ENCODE measurements at places on chromosomes 4 and X.

GRCh38 chr4:143335979-143336780, 496 bp upstream of the GAB1 start:
- H3K36me3 ChIP-seq: no peaks in the 10 kb centered on the region
- H3K27me3 ChIP-seq: no peaks in the 10 kb centered on the region
- H3K27ac ChIP-seq: peak overlapping the region; percentile 88
- H3K4me3 ChIP-seq: peak overlapping the region; percentile 79
- DNase-seq: peak; percentile 93

- no peak overlapping the region for H3K4me3 ChIP-seq
- H3K27me3 ChIP-seq: no peaks in the 10 kb centered on the region
- H3K27ac ChIP-seq: no peak overlapping the region
- no peaks in the 10 kb centered on the region for H3K4me1 ChIP-seq
- no peaks in the 10 kb centered on the region for H3K36me3 ChIP-seq
Observed at GRCh38 chrX:55132416-55132815, 43.6 kb downstream of the PAGE2 start.

DNA sequence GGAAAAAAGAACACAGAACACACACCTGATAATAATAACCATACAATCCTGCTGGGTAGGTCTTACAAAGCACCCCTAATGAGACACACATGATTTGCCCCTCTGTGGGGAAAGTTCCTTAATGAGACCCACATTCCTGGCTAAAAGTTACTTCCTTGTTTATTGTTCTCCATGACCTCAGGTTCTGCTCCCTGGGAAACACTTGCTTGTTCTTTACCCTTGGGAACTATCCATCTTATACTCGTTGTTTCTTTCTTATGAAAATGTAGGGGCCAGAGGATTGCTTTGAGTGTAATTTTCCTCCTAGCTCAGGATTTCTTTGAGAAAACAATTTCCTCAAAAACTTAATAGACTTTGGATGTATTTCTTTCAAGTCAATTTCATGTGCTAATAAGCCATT, 52.1 kb upstream of the PCDH10 start:
- no peak overlapping the region for H3K27ac ChIP-seq
- no peak overlapping the region for H3K4me3 ChIP-seq
- H3K4me1 ChIP-seq: no peaks in the 10 kb centered on the region
- H3K27me3 ChIP-seq: no peaks in the 10 kb centered on the region
- no peaks in the 10 kb centered on the region for H3K36me3 ChIP-seq

GRCh38 chr4:17197070-17197469, 298.6 kb upstream of the LDB2 start:
- H3K27ac ChIP-seq: no peak overlapping the region
- H3K36me3 ChIP-seq: no peaks in the 10 kb centered on the region
- H3K4me3 ChIP-seq: no peak overlapping the region
- H3K4me1 ChIP-seq: no peaks in the 10 kb centered on the region

GRCh38 chr4:36183665-36184393, 60.5 kb downstream of the ARAP2 start:
- H3K36me3 ChIP-seq: no peaks in the 10 kb centered on the region
- no peaks in the 10 kb centered on the region for H3K27me3 ChIP-seq
- DNase-seq: no peak
- no peak overlapping the region for H3K27ac ChIP-seq
- H3K4me3 ChIP-seq: no peak overlapping the region

All from A673 (cell line).